Kidney (tissue), 22 donors: ENCODE measurements at places on chromosomes 5 and 9. TPM values are rescaled to one million over a fixed set of nuclear protein-coding genes. Genes with fewer than 3 reads are reported as not detected.

Gene RLN1
- 0.82 TPM for polyA plus RNA-seq

Gene ENHO
- 2.7 TPM for polyA plus RNA-seq

Gene PDZD2
- polyA plus RNA-seq, result 6.2 TPM

Gene SLC34A1
- 211 TPM for polyA plus RNA-seq

Gene DNAI1
- polyA plus RNA-seq, result 2.4 TPM

Gene ORM1
- 0.73 TPM for polyA plus RNA-seq

Gene FCN1
- polyA plus RNA-seq, result 3.2 TPM

Gene SMIM27
- polyA plus RNA-seq, result 36.9 TPM

Gene ICE1
- polyA plus RNA-seq, result 6.7 TPM

Gene EGFLAM
- 5.9 TPM for polyA plus RNA-seq

Gene C5orf22
- 8.2 TPM for polyA plus RNA-seq

Gene GFRA3
- polyA plus RNA-seq, result 1.0 TPM
